PC-9 (cell line): ENCODE measurements at places on chromosomes 5 and 9.

DNA sequence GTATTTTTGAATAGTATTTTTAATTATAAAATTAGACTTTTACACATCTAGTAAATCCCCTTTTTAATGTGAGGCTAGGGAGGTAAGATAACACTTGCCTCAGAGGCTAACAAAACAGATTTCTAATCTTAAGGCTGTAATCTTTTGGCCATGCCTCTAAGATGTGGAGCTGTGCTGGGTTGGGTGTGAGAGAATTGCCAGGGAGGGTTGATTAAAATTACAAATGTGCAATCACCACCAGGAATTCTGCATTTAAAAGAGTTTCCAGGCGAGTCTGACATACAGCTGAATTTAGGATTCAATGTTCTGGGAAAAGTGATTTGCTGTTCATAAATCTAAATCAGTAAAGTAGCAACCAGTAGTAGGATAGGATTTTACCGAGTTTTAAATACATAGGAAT lies 73.3 kb downstream of the NUDT12 start:
- no peak for DNase-seq

- no peak for DNase-seq
Observed at GRCh38 chr9:135757356-135757755, 55.4 kb downstream of the KCNT1 start.

DNA sequence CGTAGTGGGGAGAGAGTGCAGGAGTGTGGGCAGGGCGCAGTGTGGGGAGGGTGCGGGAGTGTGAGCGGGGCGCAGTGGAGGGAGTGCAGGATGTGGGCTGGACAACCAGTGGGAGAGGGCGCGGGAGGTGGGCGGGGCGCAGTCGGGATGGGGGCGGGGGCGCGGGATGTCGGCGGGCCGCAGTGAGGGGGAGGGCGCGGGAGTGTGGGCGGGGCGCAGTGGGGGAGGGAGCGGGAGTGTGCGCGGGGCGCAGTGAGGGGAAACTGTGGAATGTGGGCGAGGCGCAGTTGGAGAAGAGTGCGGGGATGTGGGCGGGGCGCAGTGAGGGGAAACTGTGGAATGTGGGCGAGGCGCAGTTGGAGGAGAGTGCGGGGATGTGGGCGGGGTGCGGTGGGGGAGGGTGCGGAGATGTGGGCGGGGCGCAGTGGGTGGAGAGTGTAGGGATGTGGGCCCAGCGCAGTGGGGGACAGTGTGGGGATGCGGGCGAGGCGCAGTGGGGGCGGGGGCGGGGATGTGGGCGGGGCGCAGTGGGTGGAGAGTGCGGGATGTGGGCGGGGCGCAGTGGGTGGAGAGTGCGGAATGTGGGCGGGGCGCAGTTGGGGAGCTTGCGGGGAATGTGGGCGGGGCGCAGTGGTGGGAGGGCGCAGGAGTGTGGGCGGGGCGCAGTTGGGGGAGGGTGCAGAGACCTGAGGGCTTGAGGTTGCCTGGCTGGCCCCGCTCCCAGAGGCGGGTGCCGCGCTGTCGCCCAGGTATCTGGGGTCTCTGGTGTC lies at the start of gene NXNL2:
Gene NXNL2, plus strand, starts transcription at position 723 of the 770 bp plus-strand sequence. CDS start 257 bp downstream, outside the sequence.
- peak; percentile 55 for DNase-seq

- DNase-seq: no peak
Observed at GRCh38 chr5:6682239-6682638, 31.0 kb upstream of the TENT4A start.

DNA sequence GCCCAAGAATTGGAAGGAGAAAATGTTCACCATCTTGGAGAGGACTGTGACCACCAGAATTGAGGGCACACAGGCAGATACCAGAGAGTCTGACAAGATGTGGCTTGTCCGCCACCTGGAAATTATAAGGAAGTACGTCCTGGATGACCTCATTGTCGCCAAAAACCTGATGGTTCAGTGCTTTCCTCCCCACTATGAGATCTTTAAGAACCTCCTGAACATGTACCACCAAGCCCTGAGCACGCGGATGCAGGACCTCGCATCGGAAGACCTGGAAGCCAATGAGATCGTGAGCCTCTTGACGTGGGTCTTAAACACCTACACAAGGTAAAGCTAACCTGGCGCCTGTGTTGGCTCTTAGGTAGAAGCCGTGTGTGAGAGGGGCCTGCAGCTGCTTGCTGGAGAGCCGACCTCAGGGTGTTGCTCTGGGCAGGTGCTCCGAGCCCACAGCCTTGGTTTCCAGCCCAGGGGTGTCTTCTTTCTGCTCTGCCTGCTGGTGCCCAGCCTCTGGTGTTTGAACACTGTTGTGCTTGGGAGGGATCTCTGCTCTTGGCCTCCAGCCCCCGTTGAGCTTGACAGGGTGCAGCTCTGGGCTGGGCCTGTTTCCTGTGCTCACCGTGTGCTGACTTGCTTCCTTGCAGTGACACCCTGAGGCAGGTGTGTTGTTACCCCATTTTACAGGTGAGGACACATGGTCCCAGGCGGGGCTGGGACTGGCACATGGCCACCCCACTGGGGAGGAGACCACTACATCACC lies 10.9 kb downstream of the EXOC3 start:
- DNase-seq: no peak

GRCh38 chr5:171369898-171370297 lies 17.8 kb upstream of the NPM1 start:
- DNase-seq: no peak

DNA sequence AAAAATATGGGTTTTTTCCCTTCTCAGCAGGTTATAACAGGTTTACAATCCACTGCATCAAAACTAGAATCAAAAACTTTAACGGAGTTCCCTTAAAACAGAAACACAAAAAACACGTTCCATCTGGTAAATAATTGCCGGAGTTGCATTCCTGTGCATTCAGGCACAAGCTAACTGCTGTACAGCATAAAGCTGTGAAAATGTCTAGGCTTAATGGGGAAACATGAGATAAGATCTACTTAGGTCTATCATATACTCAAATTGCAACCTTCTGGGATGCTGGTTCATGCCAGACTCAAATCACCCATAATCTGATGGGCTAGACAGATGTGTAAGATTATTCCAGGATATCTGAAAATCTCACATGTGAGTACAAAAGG lies 265.3 kb downstream of the DOCK8 start:
- peak; percentile 54 for DNase-seq

DNA sequence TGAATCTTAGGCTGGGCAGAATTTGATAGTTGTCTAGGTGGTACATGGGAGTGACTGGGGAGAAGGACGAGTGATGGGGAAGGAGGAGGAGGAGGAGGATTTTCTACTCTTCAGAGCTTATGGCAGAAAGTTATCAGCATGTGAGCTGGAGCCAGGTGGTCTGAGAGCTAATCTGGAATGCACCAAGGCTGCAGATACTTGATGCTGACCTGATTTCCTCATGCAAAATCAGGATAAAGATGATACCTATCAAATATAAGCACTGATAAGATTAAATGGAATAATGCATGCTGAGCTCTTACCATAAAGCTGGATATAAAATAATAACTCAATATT lies 250.4 kb downstream of the SEMA5A start:
- DNase-seq: peak; percentile 33

DNA sequence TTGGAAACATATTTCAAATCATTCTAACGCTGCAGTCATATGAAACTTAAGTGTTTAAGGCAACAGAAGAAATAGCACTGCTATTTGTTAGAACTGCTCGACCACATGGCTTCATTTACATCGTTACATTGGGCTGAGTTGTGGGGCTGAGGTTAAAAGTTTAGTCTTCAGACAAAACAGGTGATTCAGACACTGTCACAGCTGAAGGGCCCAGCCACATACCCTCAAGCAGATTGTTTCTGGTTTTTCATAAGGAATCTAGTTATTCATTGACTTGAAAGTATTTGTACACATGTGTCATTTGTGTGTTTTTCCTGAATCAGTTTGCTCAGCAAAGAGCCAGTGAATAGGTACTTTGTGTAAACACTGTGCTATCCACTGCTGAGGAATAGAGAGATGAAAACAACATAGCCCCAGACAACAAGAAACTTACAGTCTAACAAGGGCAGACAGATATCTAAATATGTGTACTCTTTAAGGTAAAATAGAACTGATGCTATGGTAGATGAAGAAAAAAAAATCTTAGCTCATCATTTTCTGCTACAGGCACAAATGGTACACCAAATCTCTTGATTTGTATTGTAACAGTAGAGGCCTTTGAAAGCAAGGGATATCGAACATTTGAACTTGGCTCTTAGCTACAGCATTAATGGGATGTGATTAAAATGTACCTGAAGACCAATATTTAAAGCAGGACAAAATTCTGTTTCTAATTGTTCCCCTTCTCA lies 357.6 kb upstream of the RPS23 start:
- DNase-seq: peak; percentile 42

DNA sequence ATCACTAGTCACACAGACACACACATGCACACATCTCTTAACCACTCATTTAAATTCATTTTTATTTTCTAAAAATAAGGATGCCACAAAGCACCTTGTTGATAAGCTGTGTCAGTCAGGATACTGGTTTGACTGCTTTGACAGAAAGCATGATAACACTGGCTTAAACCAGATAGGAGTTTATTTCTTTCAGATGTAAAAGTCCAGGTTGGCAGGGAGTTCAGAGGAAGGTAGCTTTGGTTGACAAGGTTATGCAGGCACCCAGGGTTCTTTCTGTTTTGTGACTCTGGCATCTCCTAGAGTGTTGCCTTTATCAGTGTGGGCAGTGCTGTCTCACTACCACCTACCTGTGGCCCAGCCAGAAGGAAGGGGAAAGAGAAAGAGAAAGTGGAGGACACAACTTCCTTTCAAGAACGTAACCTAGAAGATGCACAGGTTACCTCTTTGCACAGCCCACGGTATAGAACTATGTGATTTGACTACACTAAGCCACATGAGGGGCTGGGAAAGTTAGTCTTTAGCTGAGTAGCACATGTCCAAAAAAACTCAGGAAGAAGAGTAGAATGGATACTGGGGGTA lies 334.7 kb downstream of the OSTF1 start:
- DNase-seq: no peak

DNA sequence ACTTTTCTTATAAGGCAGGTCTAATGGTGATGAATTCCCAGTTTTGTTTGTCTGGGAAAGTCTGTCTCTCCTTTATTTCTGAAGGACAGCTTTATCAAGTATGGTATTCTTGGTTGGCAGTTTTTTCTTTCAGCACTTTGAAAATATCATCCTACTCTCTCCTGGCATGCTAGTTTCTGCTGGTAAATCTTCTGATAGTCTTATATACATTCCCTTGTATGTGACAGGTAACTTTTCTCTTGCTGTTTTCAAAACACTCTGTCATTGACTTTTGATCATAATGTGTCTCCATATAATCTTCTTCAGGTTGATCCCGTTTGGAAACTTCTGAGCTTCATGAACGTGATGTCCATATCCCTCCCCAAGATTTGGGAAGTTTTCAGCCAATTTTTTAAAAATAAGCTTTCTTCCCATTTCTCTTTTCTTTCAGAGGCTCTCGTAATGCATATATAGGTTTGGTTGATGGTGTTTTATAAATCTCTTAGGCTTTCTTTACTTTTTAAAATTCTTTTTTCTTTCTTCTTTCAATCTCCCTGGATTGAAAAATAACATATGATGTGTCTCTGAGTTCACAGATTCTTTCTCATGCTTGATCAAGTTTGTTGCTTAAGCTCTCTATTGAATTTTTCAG lies 22.5 kb upstream of the GRAMD2B start:
- DNase-seq: no peak

- no peak for DNase-seq
Observed at GRCh38 chr5:101045689-101046088, 142.6 kb upstream of the ST8SIA4 start.

DNA sequence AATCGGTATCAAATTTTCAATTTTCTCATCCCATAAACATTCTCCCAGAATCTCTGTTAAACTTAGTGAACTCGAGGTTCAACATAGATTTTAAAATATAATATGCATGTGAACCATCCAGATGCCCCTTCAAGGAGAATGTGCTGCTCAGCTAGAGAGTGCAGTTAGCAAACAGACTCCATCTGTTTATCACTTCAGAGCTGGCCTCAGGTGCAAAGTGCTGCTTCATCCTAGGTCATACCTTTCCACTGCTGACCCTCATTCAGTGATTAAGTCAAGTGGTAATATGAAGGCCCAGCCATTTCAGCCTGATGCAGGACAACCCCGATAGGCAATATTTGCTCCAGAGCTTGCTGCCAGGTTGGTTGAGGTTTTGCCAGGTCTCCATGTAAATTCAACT lies 339.0 kb upstream of the POU5F2 start:
- DNase-seq: no peak

- DNase-seq: no peak
Observed at GRCh38 chr5:171743436-171744076, 42.1 kb upstream of the SMIM23 start.

DNA sequence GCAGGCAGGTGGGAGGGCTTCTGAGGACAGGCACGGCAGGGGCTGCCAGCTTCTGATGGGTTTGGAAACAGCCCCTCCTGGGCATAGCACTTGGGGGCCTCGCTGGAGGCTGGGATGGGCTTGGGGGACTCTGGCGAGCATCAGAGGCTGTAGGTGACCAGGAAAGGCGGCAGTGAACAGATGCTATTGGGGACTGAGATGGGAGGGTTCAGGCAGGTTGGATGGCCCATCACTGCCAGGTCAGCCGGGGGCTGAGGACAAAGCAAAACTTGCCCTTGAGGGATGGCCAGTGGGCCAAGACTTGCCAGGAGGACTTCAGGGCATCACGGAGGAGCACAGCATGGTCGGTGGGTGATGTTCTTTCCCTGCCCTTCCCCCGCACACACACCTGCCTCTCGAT lies 6.7 kb downstream of the AIF1L start:
- DNase-seq: no peak

DNA sequence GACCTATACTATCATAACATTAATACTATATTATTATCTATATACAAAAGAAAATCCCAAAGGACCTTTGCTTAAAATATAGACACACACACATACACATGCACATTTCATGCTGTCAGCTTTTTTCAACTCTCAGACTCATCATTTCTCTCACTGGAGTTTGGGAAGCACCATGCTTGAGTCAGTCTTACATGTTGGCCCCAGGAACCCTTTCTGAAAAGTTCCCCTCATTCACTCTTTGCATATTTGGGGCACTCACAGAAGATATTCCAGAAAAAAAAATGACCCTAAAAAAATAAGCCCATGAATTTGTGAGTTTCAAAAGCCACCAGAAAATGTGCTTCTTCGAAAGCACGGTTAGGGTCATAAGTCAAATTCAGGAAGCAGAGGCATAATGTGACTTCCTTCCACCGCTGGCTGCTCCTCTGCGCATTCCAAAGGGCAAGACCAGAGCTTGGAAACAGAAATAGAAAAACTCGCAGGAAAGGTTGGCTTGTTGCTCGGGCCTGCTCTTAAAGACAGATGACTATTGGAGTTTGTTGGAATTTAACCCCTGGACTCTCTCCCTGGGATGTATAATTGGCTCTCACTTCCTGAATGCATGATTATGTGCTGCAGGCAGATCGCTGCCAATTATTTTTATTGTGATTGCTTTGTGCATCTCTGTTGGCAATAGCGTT lies 129.7 kb upstream of the IQGAP2 start:
- no peak for DNase-seq
